ENCODE measurements at places on chromosomes 6 and 20. TPM values are rescaled to one million over a fixed set of nuclear protein-coding genes. Genes with fewer than 3 reads are reported as not detected.

GMPR gene
- 10.4 TPM for total RNA-seq

- DNase-seq, result peak; percentile 53
These were observed 101.7 kb upstream of the HDGFL1 start for GRCh38 chr6:22467645-22468044.

- no peak for DNase-seq
These were observed 361.5 kb downstream of the EPM2A start for GRCh38 chr6:145373826-145374225.

- no peak for DNase-seq
These were observed 18.3 kb downstream of the BTN2A1 start for GRCh38 chr6:26475823-26476729.

TRIM40 gene
- not detected for total RNA-seq

- no peak for DNase-seq
These were observed 235.1 kb downstream of the FNDC1 start for GRCh38 chr6:159404296-159404695.

- peak; percentile 23 for DNase-seq
These were observed 1211.1 kb upstream of the GJE1 start for GRCh38 chr6:140921366-140922226.

DNA sequence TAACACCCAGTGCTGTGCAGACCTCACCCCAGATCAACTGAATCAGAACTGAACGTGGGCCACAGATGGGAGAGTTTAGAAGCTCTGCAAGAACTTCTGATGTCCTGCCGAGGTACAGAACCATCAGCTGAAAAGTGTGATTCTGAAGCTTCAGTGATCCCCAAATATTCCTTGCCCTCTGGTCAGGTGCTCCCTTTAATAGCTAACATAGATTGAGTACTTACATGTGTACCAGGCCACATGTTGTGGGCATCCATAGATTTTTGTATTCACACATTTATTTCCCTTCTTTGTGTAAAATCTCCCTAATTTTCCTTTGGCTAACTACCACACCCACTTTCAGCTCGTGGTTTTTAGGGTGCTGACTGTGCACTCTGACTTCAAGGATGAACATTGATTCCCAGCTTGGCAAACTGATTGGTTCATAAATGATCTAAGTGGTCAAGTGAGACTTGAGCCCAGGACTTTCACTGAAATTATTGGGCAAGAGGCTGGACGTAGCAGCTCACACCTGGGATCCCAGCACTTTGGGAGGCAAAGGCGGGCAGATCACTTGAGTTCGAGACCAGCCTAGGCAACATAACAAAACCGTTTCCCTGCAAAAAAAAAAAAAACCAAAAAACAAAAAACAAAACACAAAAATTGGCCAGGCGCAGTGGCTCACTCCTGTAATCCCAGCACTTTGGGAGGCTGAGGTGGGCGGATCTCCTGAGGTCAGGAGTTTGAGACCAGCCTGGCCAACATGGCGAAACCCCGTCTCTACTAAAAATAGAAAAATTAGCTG lies 162.2 kb downstream of the BCAS1 start:
- no peak for DNase-seq

- DNase-seq, result no peak
These were observed 27.4 kb downstream of the ZC3H12D start for GRCh38 chr6:149457316-149457884.

DNA sequence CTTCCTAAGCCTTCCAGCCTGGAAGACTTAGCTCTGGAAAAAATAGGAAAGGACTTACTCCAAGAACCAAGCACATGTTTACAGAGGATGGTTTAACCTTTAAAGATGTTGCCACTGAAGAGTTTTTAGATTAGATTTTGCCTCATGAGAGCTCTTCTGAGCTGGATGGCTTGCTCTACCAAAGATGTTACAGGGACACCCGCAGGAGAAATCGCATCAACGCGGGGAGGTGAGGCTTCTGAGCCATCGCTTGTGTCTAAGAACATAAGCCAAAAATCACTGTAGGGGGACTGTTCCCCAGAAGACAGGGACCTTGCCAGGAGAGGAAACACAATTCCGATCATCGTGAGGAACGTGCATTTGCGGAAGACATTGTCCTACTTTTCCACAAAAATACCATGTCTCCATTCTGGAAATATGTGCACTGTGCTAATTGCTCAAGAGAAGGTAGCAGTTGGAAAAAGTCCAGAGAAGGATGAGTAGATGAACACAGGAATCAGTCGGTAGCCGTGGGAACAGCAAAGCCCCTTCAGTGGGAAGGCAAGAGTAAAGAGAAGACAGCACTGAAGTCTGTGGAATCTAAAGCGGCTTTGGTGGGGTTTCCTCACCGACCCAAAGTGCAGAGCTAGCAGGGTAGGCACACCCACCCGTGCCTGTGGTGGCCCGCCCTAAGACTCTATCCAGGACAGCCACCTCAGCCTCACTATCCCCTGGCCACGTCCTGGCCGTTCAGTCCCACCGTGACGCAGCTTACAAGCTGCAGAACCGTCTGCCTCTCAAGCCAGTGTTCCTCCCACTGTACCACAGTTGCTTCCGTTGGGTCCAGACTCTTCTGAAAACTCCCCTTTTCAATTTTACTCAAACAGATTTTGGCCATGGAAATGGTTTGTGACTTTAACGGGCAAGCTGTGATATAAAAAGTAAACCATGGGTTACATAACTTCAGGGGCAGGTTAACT lies 334.8 kb downstream of the NRN1 start:
- no peak for DNase-seq

KCNB1 gene
- 7.1 TPM for total RNA-seq

DNA sequence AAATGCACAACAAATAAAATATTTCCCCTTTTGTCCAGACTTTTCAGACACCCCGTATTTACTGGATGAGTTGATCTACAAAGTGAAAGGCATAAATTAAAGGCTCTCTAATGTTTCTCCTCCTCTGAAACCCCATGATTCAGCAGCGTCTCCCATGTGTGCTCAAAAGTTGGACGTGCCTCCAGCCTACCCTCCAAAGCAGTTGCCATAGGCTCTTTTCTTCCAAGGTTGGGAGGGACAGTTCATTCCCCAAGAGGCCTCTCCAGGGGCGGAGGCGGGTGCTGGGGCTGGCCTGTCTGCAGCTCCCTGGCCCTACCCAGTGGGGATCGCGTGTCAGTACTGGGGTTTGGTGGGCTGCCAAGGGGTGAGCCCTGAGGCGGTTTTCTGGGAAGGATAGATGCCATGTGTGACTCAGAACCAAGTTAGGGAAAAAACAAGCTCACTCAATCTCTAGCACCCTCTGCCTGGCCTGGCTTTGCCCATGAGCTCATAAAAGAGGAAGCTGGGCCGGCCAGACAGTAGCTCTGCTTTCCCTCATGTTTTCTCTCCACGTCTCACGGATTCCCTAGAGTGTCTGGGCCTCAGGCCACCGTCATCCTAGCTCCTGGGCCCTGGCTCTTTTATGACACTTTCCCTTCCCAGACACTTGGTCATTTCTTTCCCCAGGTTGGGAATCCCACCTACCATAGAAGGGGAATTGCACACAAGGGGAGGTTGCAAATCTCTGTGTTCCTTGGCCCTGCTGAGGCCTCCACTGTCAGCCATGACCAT lies 8.0 kb upstream of the IER3 start:
- DNase-seq, result peak; percentile 89

- no peak for DNase-seq
These were observed 52.0 kb upstream of the BMP2 start for GRCh38 chr20:6715401-6715941.

GRCh38 chr20:49964964-49965780 lies 17.6 kb upstream of the SNAI1 start:
- DNase-seq, result no peak

- DNase-seq, result no peak
These were observed 138.2 kb upstream of the SPTLC3 start for GRCh38 chr20:12870588-12870987.

DNA sequence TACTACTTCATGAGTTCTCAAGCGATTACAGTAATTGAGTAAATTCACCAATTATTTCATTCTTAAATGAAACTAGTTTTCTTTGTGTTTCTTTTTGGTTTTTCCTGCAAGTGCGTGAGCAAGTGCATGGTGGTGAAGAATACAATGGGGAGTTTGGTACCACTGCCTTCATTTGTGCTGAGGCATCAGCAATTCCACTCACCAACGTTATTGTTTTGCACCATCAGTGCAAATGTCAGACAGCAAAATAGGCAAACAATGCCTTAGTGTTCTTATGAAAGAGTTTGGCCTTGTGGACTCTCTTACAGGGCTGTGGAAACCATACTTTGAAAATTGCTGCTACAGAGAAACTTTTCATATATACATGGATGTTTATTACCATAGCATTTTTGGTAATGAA lies 8.2 kb downstream of the CDH26 start:
- DNase-seq, result no peak

GRCh38 chr6:109165392-109165974 lies 70.2 kb downstream of the CEP57L1 start:
- DNase-seq, result peak; percentile 58

ULBP2 gene
- 0.14 TPM for total RNA-seq

DNA sequence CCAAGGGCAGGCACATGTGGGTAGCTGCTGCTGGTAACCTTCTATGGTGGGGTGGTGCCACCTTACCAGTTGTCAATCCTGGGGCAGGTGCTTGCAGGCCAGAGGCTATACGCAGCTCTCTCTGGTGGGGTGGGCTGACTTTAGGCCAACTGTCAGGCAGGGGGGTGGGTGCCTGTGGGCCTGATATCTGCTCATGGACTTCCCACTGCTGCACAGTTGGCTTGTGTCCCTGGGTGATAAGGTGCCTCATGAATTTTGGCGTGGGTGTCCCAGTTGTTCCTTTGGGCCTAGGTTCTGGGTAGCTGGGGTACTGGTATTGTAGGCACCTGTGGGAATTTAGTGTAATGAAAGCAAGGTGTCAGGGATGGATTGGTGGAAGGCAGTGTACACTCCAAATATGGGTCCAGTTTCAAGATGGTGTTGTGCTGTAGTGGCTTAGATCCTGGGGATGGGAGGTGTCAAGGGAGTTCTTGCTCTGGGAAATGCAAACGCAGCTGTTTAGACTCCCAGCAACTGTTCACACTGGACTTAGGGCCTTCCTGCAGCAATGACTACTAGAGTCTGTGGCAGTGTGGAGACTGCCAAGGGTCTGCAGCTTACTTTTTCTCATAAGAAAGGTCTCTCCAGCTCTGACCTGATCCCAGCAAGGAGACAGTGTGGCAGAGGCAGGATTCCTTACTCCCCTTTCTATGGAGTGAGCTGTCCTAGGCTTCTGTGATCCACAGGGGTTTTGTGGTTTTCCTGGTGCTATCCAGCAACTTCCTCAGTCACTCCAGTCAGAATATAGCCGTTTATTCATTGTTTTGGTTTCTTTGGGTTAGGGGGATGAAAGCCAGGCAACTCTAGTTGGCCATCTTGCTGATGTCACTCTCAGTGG lies 128.2 kb downstream of the CRYBG1 start:
- DNase-seq, result no peak

- no peak for DNase-seq
These were observed 179.4 kb upstream of the TAB2 start for GRCh38 chr6:149138089-149138488.

DNA sequence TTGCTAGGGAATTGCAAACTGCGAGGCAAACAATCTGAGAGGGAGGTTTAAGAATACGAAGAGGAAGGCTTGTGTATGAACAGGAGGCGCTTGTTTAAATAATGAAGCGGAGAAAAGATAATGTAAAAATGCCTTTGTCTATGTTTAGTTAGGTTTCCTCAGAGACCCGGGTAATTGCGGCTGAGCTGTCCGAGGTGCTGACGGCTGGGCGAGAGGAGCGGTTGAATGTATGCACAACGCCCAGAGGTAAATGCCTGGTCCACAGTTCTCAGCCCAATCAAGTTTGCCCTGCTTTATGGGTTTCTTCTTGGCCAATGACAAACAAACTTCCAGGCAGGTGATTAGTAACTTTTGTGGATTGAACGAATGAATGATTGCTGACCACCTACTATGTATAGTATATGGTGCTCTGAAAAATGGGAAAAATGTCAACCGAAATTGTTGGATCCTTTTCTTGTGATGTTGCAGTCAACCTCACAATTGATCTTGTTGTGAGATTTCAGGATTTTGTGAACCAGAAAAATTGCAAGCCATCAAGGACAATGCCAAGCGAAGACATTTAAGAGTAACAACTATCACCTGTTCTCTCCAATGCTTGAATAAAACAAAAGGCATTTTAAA lies 38.3 kb upstream of the SLC32A1 start:
- DNase-seq, result peak; percentile 64

GRCh38 chr6:170260686-170261085 lies 30.2 kb downstream of the DLL1 start:
- no peak for DNase-seq

- DNase-seq, result no peak
These were observed 33.8 kb downstream of the KCNS1 start for GRCh38 chr20:45067087-45067486.

DNA sequence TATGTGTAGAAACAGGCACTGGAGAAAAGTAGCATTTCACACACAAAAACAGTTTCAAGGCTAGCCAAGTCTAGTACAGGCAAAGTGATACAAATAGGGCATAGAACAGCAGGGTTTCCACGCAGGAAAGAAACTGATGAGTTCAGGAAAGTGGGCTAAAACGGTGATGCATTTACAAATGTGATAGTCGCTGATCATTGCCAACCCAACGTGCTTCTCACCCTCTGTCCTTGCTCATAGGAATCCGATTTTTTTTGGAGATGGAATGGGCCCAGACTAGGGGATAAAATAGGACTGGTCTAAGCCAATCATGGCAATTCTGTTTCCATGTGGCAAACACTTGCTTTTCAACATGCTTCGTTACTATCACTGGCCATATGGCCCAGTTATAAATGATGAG lies 536.6 kb downstream of the PRKN start:
- no peak for DNase-seq

TRAPPC3L gene
- not detected for total RNA-seq

TPBG gene
- 23.5 TPM for total RNA-seq

TAAR5 gene
- not detected for total RNA-seq

GRCh38 chr6:1337791-1338190 lies 25.9 kb downstream of the FOXQ1 start:
- DNase-seq, result no peak

VSTM2L gene
- total RNA-seq, result 95.0 TPM
